Central memory CD8-positive, alpha-beta T cell (primary cell): ENCODE measurements at places on chromosomes 3 and 15.

GRCh38 chr3:122947196-122947595 lies 80.4 kb downstream of the SEMA5B start:
- no peak for DNase-seq

GRCh38 chr15:61225614-61226013 lies 3.5 kb downstream of the RORA start:
- DNase-seq = no peak

DNA sequence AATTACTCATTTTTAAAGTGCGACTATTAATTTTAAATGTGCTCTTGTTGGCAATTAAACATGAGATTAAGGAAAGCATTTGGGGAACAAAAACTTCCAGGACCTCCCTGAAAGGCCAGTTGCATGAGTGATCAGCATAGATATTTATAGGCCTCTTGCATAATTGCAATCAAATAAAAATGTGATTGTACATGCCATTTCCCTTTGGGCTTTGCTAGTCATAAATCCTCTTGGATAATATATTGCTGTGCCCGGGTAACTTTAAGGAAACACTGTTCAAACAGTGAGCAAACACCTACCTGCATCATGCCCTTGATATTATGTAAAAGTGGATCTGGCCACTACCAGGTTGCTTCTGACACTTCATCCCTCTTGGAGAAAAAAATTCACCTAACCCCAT lies 239.1 kb downstream of the MCTP2 start:
- no peak for DNase-seq

DNA sequence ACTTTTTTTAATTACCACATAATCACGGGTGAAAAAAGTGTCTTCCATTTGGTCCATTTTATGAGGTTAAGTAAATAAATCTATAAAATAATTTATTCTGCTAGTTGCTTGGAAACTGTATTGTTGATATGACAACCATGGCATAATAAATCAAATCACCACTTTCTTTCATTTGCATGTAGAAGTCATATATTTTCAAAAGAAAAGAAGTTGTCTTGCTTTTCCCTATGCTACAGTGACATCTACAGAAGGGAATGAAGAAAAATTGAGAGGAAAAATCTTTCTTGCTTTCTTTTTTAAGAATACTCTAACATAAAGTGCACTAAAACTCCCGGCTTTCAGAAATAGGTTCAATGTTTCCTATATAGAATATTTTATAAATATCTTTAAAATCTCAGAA lies 228.5 kb downstream of the ZBBX start:
- DNase-seq = no peak

GRCh38 chr3:53109891-53110771 lies 20.1 kb downstream of the RFT1 start:
- no peak for DNase-seq
